ENCODE measurements at places on chromosomes 1 and 21.

DNA sequence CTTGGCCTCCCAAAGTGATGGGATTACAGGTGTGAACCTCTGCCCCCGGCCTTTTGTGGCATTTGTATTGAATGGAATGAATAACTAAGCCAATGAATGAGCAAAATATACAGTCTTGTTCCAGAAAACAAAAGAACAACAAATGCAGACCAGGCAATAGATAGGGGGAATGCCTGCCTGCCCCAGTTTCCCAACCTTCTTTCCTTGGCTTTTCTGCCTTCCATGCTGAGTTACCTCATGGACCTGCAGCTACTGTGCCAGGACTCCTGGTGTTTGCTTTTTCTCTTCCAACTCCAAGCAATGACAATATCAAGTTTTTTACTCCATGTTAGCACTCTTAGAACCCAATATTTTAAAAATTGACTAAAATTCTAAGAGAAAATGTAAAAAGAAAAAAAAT, 58.6 kb upstream of the BACH1 start:
- DNase-seq = no peak

- DNase-seq = no peak
Observed at GRCh38 chr1:63984257-63984929, 210.6 kb downstream of the ROR1 start.

- DNase-seq = no peak
Observed at GRCh38 chr1:221897321-221897721, 155.4 kb upstream of the DUSP10 start.

DNA sequence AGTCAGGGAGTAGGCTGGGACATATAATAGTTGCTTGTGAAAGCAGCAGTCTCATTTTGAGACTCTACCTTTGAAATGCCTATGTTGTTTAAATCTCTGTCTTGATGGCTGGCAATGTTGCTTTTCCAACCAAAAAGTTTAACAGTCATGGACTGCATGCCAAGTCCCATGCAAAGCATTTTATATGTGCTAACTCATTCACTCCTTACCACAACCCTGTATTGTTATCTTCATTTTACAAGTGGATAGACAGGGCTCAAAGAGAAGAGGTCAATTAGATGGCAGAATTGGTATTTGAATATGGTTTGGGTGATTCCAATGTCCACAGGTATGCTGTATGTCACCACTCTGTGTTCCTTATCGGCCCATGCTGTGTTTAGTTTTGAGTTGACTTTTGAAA, 331.4 kb upstream of the USP24 start:
- no peak for DNase-seq

DNA sequence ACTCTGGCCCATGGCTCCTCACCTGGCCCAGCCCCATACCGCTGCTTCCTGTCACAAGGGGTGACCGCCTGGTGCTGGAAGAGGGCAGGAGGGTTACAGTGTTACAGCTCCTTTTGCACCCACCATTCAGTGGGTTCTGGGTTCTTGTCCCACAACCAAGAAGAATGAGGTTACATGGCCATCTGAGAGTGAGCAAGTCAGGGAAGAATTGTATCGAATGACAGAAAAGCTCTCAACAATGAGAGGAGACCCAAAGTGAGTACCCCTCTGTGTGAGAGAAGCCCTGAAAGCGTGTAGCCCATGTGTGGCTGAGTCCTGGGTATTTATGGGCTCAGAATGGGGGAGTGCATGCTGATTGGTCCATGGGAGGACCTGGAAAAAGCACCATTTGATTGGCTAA, 888.5 kb downstream of the ADGRL2 start:
- DNase-seq = no peak

DNA sequence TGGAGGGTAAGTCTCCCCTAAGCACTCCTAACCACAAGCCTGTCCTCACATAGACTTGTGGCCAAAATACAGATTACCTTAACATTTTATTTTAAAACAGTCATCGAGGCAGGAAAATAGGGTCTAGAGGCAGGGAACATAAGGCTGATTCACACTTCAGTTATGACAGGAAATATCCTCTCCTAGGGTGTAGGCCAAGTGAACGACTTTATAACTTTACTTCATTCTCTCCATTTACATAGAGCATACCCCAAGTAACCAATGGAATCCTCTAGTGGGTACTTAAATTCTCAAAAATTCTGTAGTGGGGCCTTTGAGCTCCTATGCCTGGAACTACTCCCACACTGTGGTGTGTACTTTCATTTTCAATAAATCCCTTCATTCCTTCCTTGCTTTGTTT, 113.0 kb downstream of the WDR3 start:
- DNase-seq = no peak

DNA sequence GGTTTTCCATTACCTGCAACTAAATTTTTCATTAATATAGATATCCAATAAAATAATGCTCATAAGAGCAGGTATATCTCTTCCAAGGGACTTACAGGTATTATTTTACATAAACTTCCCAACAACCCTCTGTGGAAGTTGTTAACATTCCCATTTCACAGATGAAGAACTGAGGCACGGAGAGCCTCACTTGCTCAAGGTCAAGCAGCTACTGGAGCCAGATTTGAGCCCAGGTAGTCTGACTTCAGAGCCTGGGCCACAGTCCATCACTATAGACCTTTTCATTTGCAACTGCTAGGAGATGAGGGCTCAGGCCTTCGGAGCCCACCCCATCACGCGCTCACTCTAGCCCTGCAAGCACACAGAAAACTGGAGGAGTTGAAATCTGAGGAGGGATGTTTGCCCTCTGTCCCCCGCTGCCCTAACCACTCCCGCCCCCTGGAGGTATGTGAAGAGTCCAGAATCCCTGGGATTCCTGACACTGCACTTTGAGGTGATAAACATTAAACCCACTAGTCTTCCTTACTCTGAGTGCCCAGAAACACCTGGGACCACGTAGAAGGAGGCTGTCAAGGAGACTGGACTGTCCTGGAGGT, 11.7 kb upstream of the ALPL start:
- no peak for DNase-seq

- no peak for DNase-seq
Observed at GRCh38 chr1:25834894-25835293, 15.1 kb downstream of the MTFR1L start.

DNA sequence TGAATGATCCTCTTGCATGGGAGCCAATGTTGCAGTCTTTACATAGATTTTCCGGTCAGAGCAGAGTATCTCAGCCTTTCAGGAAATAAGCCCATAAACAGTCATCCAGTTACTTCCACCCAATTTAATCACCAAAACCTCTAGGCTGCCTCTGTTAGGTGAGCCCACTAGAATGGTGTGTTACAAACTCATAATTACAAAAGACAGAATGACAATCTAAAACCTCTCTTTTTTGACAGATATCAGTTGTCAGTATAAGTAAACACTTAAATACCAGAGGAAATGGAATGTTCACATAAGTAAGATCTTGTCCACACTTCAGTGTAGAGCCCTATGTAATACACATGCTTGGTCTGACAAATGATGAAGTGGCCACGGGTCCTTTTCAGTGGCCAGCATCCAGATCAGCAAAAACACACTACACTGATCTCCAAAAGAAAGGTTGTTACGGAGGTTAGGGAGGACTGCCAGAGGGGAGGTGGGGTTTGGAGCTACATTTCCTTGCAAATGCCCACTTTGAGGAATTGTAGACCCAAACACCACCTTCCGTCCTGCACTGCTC, 71.3 kb upstream of the FBXO28 start:
- DNase-seq = no peak

GRCh38 chr1:56709269-56709880, 64.3 kb downstream of the PRKAA2 start:
- DNase-seq = peak; percentile 41

DNA sequence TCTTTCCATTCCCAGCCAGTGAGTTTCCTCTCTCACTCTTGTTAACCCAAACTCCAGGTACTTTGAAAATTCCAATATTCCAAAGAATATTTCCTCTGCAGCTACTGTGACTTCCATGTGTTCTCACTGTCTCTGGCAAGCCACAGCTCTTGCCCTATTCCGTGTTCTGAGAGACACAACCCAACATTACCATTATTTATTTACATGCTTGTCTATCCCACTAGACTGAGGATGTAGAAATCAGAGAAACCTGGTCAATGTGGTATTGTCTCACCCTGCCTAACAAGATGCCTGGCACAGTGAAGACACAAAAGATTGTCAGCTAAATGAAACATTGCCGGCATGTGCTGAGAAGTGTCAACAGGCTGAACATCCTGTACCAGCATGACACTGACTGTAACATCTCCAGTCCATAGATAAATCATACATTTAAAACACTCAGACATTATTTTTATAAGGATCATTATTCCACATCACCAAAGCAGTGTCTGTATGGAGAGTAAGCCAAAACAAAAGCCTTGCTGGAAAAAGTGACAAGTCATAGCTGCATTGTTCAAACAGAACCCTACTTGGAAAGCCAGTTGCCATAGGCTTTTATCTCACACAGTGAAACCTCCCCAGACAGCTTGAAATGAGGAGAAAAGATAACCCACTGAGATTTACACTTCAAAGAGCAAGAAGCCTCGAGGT, 72.3 kb downstream of the SIPA1L2 start:
- DNase-seq = no peak

DNA sequence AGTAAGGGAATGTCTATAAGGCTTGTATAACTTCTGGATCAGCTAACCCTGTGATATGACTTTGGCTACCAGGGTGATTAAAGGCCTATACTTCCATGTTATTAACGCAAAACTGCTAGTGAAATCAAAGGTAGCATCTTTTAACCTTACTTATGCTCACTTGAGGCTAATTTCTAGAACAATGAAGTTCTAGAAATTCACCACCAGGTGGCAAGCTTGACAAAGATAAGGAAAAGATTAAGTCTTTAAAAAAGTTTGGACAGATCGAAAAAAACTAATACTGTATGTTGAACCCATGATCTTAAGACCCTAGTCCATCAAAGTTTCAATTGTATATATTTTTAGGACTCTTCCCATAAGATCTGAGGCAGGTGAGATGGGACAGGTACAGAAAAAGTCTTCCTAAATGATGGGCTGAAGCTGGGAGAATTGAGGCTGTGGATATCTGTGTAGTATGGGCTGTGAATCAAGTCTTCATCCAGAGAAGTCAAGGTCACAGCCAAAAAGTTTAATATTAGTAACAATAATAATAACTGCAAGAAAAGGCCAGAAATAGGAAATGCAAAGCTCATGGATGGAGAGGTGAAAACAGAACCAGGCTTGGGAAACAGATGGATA, 18.8 kb downstream of the KYAT3 start:
- DNase-seq = no peak

GRCh38 chr1:109395602-109396512, 1.9 kb downstream of the SORT1 start:
- DNase-seq = no peak

- DNase-seq = no peak
Observed at GRCh38 chr1:236175642-236176336, 33.5 kb downstream of the GPR137B start.

GRCh38 chr1:41735631-41736260, 183.0 kb downstream of the HIVEP3 start:
- no peak for DNase-seq

GRCh38 chr1:5311634-5312292, 657.4 kb downstream of the AJAP1 start:
- DNase-seq = no peak

DNA sequence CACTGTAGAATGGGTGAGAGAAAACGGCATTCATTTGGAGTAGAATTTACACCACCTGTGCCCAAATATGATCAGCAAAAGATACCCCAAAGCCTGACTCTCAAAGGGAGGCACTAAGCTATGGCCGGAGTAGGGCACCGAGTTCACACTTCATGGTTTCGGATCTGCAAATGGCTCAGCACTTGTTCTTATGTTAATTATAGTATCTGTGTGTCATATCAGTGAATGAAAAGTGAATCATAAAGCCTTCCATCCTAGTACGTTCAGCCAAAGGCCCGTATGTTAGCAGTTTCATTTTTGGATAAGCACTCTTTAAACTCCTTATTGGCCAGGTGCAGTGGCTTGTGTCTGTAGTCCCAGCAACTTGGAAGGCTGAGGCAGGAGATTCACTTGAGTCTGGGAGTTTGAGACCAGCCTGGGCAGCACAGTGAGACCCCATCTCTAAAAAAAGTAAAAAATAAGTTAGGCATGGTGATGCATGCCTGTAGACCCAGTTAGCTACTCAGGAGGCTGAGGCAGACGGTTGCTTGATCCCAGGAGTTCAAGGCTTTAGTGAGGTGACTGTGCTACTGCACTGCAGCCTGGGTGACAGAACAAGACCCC, 4.9 kb upstream of the CORT start:
- DNase-seq = no peak

DNA sequence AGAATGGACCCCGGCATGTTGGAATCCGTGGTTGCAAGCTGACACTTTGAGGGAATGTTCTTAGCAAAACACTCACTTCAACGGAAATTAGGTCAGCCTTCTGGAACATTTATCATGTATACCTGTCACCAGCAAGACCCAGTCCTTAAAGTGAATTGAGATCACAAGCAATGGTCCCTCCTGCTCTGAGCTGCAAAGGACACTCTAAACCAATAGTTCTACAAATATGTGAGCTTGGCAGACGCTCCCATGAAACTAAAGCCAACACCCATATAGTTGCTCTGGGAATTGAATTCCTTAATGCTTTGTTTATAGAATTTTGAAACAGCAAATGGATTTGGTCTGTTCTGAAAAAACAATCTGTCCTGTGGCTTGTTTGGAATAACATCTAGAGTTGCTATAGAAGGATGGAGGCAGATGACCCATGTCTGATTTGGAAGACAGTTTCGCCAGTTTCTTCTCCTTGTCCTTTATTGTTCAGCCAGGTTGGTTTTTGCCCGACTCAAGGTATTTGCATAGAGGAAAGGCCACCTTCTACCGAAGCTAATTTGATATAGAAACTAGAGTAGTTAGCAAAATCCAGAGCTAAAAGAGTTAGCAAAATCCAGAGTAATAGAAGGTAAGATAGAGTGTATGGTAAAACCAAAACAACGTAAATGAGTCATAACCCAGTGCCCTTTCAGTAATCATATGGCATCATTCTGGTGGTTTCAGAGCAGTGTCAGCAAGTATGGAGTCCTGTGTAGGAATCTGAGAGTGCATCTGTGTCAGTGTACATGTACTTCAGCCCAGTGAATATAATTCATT, 236.2 kb downstream of the NFIA start:
- no peak for DNase-seq

DNA sequence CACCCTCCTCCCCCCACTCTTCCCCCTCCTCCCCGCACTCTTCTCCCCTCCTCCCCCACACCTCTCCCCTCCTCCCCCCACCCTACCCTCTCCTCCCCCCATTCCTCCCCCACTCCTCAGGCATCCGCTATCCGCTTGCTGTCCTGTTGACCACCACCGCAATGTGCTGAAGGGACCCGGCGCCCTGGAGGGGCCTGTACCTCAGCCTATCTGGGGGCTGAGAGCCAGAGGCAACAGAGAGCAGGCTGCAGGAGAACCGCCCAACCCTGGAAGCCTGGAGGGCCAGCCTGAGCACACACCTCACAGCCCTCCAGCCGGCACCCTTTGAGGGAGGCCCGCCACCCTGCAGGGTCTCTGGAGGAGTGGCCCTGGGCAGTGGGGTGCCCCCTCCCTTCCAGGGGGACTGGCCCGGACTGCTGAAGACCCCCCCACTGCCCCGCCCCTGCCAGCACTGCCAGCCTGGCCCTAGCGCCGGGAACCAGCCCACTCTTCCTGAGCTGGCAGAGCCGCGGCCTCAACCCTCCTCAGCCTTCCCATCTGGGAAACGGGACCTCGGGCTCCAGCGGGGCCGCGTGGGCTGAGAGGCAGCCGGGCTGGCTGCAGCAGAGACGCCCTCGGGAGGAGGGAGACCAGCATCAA, 1.2 kb downstream of the C1QTNF12 start:
- DNase-seq = no peak

GRCh38 chr1:23122023-23122748, 46.5 kb downstream of the LUZP1 start:
- no peak for DNase-seq

GRCh38 chr1:111894497-111894896, 95.0 kb downstream of the KCND3 start:
- DNase-seq = no peak

All from Caco-2 (cell line).